ENCODE measurements at places on chromosomes 3 and 15.
A peak's percentile ranks its signal among the peaks of the same experiment; 100 is the strongest.

DNA sequence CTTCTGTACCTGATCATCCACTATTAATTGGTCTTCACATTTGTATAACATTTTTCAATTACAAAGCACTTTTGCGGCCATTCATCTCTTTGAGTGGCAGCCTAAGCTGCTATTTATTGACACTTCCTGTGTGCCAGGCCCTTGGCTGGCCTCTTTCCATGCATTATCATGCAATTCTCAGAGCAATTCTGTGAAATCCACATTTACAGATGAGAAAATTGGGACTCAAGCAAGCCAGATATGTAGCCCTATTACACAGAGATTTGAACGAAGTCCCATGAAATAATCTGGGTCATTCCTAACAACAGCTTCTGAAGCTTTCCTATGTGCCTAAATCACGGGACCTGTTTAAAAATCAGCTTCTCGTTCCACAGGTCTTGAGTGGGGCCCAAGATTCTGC is 17.4 kb downstream of the SLC6A1 start:
- no peak for DNase-seq

DNA sequence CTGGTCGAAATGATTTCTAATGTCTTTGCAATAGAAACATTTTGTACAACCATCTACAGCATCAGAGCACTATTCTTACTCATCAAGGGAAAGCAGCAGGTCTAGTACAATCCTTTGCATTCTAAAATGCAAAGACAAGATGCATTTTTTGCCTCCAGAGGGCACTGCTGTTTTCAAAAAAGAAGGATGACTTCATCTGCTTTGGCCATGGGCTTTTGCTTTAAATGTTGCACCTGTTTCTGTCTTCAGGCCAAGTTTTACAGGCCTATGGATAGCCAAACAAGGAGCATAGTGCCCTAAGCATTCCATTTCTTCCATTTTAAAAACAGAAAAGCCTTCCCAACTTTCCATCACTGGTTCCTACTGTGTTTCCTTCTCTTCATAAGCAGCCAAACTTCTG is 3.4 kb downstream of the PARP9 start:
- peak; percentile 58 for DNase-seq

- no peak for DNase-seq
These were observed 164.2 kb upstream of the BHLHE40 start for GRCh38 chr3:4814904-4815574.

DNA sequence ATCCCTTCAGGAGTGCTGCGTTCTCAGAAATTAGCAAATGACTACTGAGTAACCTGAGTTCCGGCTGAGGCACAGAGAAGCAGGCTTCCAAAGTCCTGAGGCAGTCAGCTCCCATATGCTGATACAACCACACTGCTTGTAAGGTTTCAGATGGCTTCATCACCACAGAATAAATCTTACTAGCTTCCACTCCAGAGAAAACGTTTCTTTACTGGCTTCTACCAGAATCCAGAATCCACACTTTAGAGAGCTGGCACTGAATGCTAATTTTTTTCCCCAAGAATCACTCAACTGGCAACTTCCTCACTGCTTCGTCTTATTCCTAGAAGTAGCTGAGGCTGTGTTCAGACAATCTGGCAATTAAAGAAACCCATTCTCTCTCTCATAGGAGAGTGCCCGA is 21.4 kb downstream of the TAMM41 start:
- no peak for DNase-seq

DNA sequence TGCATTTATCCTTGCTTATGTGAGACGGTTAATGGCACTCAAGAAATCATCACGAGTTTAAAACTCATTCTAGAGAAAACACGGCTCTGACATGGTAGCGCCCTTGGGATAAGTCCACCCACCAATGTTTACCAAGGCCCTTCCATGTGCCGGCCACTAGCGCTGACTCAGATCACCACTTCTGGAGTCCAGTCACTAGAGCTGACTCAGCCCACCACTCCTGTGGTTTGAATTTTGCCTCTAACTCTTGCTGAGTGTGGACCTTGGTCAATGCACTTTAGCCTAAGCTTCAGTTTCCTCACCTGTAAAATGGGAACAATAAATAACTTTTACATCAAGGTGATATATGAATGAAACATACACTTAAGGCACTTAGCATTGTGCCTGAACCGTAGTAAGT is 358.4 kb upstream of the PROK2 start:
- no peak for DNase-seq

DNA sequence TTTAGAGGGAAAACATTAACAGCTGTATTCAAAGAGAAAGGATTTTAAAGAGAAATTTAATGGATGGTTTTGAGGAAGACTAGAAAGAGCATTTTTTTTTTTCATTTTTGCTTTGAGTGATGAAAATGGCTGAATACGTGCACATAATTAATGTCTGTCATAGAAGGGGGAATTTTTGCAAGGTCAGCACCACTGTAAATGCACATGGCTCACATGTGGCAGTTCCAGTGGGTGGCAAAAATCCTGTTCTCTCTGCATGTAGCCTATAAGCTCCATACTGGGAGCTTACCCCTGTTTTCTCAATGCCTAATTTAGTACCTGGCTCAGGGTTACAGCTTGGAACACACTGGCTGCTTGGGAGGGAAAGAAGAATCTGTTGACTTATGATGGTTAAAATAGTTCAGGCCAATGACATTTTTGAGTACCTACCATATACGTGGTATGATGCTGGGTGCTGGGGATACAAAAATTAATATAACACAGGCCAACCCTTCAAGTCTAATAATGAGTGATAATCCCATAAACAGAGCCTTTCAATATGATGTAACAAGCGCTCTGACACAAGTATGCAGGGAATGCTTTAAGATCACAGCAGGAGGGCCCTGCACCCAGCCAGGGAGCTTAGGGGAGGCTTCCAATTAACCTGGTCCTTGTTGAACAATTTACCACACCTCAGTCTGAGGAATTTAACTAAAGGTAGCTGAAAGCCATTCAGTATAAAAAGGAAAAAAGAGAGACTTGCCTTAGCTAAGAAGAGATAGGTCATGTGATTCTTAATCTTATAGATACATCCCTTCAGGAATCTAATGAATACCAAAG is 33.0 kb downstream of the HSPBAP1 start:
- DNase-seq: no peak

- DNase-seq: no peak
These were observed 61.4 kb upstream of the LEKR1 start for GRCh38 chr3:156764751-156765150.

- no peak for DNase-seq
These were observed 141.2 kb upstream of the GADL1 start for GRCh38 chr3:31035681-31036080.

GRCh38 chr3:192684151-192684550 is 43.2 kb downstream of the FGF12 start:
- no peak for DNase-seq

DNA sequence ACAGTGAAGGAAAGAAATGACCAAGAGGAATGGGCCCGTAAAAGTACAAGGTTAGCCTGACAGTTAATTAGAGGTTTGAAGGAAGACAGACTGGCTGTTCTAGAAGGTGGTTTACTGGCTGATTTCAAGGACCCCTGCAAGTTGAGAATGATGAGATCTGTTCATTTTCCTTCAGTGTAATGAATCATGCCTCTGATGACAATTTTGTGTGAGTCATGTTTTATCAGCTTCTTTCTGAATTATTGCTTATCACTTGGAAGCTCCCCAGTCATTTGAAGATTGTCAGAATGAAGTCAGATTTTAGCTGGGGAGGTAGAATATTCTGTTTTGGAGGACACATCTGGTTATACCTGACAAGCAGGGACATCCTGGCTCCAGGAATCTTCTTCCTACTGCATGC is 50.6 kb downstream of the DRD3 start:
- no peak for DNase-seq

- DNase-seq: no peak
These were observed 124.0 kb upstream of the ROPN1 start for GRCh38 chr3:124115956-124116355.

DNA sequence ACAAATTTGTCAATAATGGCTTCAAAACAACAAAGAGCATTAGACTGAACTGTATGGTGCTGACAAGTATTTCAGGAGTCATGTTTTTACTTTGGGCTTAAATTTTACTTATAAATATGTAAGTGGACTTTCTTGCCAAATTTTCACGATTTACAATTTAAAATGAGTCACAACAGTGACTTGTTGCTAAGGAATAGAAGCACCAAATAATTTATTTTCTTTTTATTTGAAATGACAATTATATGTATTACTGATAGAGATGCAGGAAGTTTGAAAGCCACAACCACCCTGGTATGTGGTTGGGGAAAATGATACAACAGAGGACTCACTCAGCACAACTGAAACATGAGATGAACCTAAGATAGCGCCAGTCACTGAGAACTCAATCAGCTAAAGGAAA is 90.3 kb downstream of the FMN1 start:
- DNase-seq: no peak

GRCh38 chr3:36514171-36514570 is 133.9 kb downstream of the STAC start:
- DNase-seq: no peak

- no peak for DNase-seq
These were observed 7.0 kb downstream of the SPSB4 start for GRCh38 chr3:141057946-141058800.

- no peak for DNase-seq
These were observed 42.2 kb downstream of the KLHL25 start for GRCh38 chr15:85752491-85752961.

DNA sequence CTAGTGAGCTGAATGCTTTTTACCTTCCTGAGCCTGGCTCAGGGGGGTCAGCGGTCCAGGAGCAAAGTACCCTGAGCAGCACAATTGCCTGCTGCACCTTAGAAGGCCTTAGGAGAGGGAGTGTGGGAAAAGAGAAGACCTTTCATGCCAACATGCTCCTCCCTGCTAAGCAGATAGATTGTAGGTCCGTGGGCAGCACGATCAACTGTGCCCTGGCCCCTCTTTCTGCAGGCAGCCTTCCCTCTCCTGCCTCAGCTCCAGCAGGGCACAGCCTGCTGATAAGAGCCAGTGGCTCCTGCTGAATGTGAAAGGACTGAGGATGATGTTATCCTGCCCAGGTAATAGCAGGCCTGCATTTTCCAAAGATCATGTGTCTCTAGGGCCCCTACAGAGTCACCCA is 4.1 kb downstream of the CORO2B start:
- no peak for DNase-seq

DNA sequence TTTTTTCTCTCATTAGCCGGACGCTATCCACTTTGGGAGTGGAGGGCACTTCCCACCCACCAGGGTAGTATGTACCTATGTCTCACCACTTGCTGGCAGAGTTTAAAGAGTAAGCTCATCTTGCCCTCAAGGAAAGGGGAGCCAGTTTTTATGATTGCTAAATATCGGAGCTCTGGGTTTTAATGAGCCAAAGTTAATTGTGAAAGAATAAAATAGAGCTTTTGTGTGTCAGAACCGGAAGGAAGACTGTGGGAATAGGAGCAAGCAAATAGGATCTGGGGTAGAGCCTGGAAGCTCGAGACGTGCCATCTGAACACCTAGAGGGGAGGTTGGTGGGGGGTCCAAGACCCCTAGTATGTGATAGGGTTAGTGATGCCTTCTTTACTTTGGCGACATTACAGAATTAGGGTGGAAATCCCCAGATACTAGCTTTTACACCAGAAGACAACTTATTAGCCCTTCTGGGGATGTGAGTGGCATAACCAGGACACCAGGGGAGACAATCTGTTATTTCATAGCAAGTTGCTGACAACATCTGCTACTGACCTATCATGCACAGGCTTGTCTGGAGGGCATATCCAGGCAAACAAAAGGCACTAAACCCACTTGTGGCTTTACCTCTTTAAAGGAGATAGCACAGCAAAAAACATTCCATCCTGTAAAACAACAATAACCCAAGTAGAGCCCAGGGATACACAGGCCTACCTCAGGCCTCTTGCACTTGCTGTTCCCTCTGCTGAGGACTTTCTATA is 333.8 kb downstream of the ZNF621 start:
- DNase-seq: no peak

DNA sequence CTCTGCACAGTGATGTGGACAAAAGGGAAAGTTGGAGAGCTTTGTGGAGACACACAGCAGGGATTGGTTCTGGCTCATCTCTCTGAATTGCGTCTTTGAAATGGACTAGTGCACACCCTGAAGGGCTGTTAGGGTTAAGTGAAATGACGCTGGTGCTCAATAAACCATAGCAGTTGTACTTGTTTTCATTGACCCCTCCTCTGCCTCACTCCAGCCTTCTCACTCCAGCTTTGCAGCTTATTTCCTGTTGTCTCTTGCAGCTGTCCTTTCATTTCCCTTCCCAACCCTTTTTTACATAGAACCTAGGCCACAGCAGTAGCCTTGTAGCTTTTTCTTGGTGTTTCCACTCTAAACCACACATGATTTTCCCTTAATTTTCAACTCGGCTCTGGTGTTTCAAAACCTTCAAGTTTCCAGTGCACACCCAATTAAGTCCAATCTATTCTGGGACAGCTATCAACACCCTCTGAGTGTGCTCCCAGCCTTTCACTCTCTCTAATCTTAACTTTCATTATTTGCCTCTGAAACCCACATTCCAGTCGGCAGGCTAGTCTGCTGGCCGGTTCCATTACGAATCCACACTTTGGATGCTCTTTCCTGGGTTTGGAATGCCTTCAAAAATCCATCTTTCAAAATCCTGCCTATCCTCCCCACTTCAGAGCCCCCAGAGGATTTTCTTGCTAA is 6.4 kb downstream of the C3orf52 start:
- no peak for DNase-seq

DNA sequence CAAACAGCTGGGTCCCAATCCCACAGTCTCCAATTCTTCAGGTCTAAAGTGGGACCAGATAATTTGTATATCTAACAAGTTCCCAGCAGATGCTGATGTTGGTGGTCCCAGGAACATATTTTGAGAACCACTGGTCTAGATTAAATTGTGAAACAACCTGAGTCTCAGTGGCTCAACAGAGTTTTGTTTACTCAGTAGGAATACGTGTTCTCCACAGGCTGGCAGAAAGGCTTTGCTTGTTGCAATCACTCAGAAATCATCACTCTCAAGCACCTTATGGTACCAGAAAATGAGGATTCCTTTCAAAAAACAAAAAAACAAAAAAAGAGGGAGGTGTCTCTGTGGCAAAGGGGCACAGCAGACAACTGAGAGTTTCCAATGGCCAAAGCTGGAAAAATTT is 118.0 kb downstream of the TNIK start:
- DNase-seq: no peak

DNA sequence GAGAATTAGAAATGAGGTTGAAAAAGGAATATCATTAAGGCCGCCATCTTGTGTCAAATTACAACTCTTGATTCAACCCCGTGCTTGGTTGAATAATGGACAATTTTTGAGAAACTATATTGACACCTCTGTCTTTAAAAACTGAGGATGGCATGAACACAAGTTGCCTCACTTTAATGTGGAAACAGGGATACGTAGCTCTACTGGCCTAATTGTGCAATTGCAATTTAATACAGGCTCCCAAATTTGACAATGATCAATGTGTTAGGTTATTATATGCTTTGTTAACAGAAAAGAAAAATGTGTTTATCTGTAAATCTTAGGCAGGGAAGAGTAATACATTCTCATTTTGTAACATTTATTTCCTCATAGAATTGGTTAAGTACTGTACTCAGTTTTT is 77.1 kb upstream of the MCTP2 start:
- no peak for DNase-seq

All from NCI-H1105 (cell line).